BJ (cell line): ENCODE measurements at places on chromosomes 16 and 17.

DNA sequence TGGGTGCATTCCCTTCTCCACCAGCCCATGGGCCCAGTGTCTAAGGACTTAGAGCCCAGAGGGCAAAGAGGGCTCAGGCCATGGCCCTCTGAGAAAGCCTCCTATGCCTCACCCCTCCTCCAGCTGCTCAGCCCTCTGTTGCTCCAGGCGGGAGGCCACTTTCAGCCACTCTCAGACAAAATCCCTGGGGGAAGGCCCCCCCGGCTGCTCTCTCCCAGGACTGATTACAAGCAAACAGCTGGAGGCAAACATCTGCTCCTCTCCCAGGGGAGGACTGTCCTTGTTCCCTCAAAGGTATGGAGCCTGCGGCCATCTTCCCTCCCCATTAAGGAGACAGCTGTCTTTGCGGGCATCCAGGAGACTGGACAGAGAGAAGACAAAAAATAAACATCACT is 54.9 kb upstream of the DLX4 start:
- DNase-seq = no peak

GRCh38 chr17:38613981-38614779 is 8.4 kb upstream of the SRCIN1 start:
- no peak for DNase-seq

DNA sequence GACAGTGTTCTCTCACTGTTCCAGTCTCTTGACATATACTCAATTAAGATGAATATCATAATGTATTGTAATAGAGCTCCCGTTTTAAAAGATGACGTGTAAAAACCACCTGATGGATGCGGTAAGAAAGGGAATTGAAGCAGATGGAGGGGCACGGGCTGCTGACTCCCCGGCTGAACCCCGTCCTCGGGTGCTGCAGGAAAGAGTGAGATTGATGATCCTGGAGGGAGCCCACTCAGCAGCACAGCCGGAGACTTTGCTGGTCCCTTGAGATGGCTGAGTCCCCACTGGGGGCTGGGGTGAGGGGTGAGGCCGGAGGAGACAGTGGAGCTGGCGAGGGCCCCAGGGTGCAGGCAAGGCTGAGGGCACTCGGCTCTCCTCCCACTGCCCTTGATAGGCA is 217.4 kb downstream of the RPTOR start:
- no peak for DNase-seq

DNA sequence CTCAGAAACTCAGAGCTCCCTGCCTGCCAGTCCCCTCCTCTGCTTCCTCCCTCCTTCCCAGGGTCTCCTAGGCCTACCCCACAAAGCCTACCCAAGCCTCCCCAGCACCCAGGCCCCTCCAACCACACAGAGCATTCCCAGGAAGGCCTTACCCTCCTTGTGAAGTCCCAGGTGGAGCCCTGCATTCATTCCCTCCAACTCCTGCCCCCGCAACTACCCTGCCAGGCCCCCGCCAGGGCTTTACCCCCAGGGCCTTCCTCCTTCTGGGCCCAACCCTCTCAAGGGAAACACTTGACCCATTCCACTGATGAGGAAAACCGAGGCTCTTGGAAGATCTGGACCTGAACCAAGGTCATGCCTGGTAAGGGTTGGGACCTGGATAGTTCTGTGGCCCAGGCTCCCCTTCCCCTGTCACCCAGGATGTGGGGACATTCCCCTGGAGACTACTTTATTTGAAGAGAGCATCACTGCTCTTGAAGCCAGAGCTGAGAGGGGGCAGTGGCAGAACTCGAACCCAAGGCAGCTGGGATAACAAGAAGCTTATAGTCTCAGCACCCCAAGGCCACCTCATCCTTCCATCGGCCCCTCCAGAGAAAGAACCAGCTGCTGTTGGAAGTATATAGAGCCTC is 12.5 kb downstream of the PLLP start:
- no peak for DNase-seq

GRCh38 chr16:67613808-67614207 is 31.1 kb upstream of the CARMIL2 start:
- DNase-seq = no peak

GRCh38 chr17:74219576-74220133 is 6.3 kb downstream of the TTYH2 start:
- DNase-seq = no peak

- DNase-seq = no peak
Observed at GRCh38 chr17:3015890-3016289, 47.5 kb downstream of the OR1D5 start.

- no peak for DNase-seq
Observed at GRCh38 chr16:8380311-8380710, 210.0 kb downstream of the TMEM114 start.

DNA sequence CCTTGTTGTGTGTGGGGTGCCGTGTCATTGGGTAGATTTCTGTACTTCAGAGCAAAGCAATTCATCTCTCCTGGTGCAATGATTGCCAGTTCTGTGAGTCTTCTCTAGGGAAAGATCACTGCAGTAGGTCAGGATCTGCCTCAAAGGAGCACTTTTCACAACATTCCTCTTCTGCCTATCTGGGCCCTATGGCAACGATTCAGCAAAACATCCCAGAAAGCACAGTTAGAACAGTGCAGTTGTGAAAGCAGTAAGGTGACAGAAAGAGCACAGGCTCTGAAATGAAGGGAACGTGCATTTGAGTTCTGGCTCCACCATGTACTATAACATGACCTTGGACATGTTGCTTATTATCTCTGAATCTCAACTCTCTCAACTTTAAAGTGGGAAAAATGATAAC is 178.5 kb upstream of the N4BP1 start:
- no peak for DNase-seq

GRCh38 chr17:48834973-48835372 is 4.1 kb downstream of the CALCOCO2 start:
- DNase-seq = no peak

DNA sequence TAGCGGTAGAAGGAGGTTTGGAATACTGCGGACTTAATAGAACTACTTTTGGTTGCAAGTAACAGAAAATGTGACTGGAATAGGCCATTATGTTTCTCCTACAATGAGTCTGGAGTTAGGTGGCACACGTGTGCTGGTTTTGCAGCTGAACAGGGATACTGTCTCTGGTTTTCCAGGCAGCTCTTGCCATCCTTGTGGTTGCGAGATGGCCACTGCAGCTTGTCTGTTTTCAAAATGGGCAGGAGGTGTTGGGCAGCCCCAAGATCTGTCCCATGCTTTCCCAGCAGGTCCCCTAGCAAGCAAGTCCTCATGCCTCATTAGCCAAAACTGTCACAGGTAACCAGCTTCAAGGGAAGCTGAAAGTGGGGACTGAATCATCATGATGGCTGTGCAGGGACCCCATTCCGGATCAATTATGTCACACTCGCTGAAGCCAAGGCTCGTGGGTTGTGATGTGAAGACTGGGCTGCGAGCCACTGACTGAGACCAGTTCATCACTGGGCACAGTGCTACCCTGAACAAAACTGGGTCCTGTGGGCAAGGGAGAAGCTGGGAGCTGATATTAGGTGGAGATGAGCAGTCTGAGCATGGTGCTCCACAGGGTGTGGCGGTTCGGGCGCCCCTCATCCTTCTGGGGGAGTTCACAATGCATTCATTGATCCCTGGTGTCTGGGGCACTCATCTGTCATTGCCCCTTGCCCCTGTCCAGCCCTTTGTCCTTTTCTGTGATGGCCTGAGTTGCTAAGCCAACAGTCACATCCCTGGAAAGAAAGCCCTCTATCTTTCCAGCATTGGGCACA is 82.1 kb downstream of the KSR1 start:
- DNase-seq = no peak

DNA sequence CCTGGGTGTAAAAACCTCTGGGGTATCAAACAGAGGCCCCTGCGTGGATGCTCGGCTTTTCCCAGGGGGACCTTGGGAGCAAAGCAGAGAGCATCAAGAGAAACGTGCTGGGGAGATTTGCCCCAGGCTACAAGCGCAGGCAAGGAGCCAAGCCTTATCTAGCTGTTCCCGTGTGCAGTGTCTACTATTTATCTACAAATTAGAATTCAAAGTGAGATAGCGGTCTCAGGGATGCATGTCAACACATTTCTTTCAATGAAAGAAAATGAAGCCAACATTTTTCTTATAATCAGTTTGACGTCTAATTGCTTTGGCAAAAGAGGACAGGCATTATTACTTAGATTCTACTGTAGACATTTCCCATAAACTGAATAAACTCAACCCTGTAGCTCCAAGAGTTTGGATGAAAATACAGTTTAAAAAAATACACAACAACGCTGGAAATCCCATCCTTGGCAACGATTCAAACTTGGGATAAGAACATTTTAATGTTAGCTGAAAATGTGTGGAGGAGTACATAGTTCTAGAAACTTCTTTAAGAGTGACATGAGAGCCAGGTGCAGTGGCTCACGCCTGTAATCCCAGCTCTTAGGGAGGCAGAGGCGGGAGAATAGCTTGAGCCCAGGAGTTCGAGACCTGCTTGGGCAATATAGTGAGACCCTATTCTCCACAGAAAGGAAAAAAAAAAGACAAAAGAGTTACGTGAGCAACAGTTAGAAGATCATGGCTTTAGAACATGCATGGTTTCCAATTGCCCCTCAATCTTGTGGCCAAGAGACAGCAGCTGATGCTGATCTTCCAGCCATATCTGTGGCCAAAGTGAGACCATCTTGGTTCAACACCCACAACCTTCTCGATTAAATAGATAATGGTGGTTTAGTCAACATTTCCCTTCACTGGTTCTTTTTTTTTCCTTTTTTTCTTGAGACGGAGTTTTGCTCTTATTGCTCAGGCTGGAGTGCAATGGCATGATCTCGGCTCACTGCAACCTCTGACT is 7.2 kb downstream of the SPNS3 start:
- DNase-seq = no peak

DNA sequence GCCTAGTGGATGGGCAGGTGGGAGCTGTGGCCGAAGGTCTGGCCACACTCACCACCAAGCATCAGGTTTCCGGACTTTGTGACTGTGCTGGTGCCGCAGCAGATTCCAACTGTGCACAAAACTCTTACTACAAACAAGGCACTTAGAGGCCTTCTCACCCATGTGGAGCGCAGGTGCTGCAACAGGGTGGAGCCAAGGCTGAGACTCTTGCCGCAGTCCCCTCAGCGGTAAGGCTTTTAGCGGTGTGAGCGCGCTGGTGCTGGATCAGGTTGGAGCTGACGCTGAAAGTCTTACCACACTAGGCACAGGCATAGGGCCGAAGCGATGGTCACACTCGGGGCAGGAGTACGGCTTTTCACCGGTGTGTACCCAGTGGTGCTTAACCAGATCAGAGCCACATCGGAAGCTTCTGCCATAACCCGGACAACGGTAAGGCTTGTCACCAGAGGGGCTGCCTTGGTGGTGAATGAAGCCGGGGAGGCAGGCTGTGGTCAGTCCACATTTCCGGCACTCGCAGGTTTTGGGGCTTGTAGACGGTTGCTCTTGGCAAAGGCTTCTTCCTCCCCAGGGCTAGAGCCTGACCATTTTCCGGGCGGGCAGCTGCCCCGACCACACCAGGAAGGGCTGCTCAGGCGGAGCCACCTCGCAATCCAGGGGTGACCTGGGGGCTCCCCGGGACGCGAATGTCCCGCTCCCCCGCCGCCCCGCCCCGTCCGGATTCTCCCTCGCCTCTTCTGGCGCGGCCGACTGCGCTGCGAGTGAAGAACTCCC is 1.0 kb upstream of the ARMC5 start:
- no peak for DNase-seq

- no peak for DNase-seq
Observed at GRCh38 chr17:78896091-78896833, 6.7 kb downstream of the CEP295NL start.

GRCh38 chr17:82780971-82781893 is 29.4 kb downstream of the TBCD start:
- DNase-seq = no peak

DNA sequence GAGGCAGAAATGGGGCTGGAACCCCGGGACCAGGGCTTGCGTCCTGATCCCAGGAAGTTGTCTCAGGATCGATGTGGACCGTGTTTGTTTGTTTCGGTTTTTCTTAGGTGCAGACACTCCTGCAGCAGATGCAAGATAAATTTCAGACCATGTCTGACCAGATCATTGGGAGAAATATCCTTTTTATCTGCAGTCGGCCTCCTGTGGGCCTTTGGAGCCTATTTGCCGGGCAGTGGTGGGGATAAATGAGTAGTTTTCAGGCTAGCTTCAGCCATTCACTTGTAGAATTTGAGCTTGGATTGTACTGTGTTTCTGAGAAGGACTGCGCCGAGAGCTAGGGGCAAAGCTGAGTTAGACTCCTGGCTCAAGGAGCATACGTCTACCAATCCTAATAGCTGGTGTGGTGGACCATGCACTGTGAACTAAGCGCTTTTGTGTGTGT is 816 bp downstream of the HSBP1 start:
- no peak for DNase-seq

DNA sequence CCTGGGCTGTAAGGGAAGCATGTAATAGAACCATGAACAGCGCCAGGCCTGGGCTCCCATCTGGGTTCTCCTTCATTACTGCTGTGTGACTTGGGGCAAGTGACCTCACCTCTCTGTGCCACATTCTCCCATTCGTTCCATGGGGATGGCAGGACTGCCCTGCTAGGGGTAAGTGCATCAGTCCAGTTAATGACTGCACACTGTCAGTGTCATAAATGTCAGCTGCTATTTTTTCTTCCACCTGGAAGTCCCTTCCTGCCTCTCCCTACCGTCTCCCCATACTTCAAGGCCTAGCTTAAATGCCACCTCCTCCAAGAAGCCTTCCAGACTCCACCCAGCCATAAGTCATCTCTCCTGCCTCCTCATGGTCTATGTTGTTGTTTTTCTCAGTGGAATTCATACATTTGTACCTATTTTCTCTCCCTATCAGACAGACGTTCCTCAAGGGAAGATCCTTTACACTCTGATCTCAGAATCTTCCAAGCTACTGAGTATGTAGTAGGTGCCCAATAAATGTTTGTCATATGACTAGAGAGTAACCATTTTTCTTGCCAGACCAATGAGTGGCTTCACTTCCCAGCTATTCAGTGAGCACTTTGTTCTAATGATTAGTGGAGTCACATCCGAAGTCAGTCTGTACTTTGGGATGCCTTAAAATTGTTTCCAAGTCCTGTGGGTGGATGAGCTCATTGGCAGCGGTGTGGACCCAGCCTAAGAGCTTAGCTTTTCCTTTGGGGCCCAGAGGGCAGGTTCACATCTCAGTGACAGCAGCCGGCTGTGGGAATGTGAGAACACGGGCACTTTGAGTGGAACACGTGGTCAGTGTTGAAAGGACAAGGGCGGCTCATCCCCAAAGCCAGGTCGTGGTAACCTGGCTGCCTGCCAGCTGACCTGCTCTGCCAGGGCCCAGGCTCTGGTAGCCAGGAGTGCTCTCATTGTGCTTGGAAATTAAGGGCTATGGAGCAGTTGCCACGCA is 147.5 kb upstream of the GSE1 start:
- DNase-seq = peak; percentile 35
